ENCODE measurements at places on chromosomes 3 and 15.

- no peak for DNase-seq
These were observed 224.7 kb upstream of the TBC1D5 start for GRCh38 chr3:17967111-17967510.

GRCh38 chr3:177410730-177411129 is 213.4 kb upstream of the TBL1XR1 start:
- peak; percentile 2 for DNase-seq

DNA sequence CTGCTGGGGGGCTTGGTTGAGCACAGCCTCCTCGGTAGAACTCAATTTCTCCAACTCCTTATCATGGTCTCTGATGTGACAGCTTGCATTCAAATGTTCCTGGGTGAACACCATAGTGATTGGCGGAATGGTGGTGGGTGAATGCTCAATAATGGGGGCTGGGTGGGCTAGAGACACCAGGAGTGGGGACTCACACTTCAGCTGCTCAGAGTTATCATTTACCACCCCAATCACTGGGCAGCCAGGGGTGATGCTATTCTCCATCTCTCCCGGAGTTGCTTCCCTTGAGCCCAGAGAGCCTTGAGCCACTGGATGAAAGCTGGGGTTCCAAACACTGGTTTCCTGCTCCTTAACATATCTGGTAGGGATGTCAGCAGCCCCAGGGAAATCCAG is 88.7 kb downstream of the DHX30 start:
- no peak for DNase-seq

GRCh38 chr3:117726776-117727175 is 1017.2 kb downstream of the TUSC7 start:
- no peak for DNase-seq

DNA sequence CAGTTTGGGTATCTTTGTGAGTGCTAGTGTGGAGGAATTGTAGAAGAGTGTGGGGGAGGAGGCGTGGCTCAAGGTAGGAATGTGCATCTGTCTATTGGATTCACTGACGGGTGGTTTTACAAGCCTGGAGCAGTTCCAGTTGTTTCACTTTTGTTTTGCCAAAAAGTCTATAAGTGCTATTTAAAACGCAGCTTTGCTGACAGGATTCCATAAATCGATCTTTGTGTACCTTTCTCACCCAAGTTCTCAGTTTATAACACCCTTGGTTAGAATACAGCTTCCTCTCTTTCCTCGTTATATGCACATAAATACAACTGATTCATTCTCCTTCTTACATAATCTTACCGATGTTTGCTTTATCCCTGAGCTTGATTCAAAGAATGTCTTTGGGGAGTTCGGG is 123.2 kb upstream of the UBE2E2 start:
- DNase-seq = no peak

- DNase-seq = no peak
These were observed 17.8 kb upstream of the ABHD2 start for GRCh38 chr15:89070197-89071124.

DNA sequence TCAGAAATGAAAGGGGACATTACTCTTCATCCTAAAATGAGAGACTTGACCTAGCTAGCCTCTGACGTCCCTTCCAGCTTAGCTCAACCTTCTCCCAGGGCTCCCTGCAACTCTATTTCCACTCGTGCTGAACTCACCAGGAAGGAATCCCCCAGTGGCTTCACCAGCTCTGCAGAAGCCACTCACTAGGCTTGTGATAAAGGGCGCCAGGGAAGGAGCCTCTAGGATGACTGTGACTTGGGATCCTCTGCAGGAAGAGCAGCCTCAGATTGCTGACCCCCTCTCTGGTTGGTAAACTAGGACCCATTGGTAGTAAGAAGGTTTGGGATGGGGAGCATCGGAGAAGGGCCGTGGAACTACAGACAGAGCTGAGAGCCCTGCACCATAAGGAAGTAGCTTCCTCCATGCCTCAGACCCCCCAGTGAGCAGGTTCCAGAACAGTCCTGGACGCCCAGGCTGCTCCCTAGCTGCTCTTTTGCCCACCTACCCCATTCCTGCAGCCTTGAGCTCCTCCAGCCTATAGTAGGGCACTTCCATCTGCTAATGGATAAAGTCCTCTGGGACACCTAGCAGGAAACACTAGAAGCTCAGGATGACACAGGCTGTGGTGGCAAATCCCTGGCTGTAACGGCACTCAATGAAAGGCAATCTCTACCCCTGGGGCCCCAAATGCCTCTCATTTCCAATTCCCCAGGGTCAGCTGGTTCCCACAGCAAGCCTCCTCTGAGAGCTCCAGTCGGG is 26.0 kb downstream of the PLA2G4F start:
- no peak for DNase-seq
